Activated CD4-positive, alpha-beta memory T cell treated with anti-CD3 and anti-CD28 coated beads, Interleukin-2, amount 10 ng/mL, durations not matched to agents 7 days and 5 days (primary cell): ENCODE measurements at places on chromosomes 11 and 22. TPM values are rescaled to one million over a fixed set of nuclear protein-coding genes. Genes with fewer than 3 reads are reported as not detected.

- DNase-seq = no peak
These were observed 26.3 kb downstream of the RPS6KA4 start for GRCh38 chr11:64384981-64385944.

GRCh38 chr11:110977661-110978060, 265.4 kb upstream of the ARHGAP20 start:
- DNase-seq = no peak

DNA sequence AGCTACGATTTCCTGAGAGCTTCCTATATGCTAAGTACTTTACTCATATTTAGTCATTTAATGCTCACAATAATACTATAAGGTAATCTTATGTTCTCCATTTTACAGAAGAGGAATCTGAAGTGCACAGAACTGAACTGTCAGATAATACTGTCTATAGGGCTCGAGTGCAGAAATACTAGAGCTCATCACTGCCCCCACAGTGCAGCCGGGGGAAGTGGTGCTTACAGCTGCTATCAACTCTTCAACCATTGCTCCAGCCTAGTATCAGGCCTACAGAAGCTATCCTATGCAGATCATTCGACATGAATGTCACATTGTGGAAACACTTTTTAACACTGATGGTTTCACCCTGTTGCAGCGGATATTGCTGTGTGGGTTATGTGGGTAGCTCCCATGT, 929.9 kb downstream of the NTM start:
- DNase-seq = no peak

The RIBC2 gene
- 7.3 TPM for total RNA-seq

DNA sequence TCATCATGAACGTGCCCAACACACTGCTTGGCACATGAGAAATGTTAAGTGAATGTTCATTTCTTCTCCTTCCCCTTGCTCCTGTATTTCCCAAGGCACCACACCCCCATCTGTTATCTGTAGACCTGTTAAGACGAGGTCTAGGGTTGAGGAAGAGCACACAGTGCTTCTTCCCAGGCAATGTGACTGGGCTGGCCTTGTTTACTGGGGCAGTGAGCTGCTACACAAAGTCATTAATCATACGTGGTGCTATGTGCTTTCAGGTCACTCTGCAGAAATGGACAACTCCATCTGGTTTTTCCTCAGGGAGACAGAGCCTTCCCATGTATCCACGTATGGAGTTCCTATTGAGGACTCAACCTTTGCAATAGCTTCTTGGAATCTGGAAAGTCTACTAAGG, 118.7 kb downstream of the KCNC1 start:
- DNase-seq = no peak

DNA sequence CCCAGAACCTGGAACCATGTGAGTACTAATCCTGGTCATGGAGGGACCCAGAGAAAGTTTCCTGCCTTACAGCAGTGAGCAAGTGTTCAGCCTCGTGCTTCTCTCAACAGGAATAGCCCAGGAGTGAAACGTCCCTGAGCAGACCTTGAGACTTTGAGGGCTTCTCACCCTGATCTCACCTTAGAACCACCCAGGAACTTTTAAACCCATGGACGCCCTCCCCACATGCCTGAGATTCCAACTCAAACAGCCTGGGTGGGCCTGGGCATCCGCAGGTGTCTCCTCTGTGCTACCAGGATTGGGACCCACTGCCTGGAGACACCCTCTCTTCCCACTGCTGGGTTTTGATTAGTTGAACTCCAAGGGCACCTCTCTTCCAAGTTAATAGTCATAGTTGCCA, 297.2 kb downstream of the NTM start:
- DNase-seq = no peak

GRCh38 chr11:10604340-10604748, 35.9 kb upstream of the LYVE1 start:
- DNase-seq = no peak
